CMK (cell line): ENCODE measurements at places on chromosomes 12 and 14.

DNA sequence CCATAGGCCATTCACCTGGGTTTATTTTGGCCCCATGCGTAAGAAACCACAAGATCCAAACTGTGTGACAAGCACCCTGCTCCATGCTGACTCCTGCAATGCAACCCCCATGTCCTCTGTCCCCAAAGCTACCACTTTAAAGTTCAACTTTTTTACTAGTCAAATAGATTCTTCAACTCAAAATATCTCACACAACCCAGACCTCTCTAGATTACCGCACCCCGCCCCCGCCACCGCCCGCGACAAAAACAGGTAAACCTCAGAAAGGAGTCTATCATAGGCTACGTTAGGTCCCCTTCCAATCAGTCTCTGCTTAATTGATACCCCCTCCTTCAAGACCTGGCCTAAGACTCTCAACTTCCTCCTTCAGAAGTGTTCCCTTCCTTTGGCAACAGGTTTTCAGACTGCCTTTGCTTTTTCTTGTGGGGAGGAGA, 2.2 kb downstream of the ZFP36L1 start:
- no peak for DNase-seq

GRCh38 chr12:99005601-99006000, 360.5 kb downstream of the APAF1 start:
- no peak for DNase-seq

- no peak for DNase-seq
These were observed 1.6 kb downstream of the ANKRD33 start for GRCh38 chr12:51889216-51890132.

DNA sequence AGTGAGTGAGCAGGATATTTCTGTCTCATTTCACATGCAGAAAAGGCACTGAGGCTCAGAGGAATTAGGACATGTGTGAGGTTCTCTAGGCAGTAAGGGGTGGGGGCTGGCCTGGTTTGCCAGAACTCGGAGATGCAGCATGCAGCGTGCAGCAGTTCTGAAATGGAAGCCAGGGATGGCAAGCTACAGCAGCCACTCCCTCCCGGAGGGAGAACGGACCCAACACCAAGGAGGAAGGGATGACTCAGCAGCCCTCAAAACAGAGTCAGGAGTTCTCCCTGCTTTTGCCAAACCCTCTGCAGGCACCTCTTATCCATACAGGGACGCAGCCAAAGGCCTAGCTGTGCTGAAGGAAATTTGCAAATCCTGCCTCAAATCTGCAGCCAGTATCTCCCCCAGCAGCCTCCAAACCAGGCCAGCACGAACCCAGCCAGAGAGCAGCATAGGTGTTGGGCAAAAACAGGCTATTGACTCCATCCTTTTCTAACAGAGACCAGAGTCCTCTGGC, 10.3 kb upstream of the SERPINA3 start:
- DNase-seq, result no peak

- DNase-seq, result no peak
These were observed 647 bp upstream of the ESPL1 start for GRCh38 chr12:53267306-53267998.

- DNase-seq, result no peak
These were observed 5.1 kb downstream of the RNF10 start for GRCh38 chr12:120539303-120539702.

DNA sequence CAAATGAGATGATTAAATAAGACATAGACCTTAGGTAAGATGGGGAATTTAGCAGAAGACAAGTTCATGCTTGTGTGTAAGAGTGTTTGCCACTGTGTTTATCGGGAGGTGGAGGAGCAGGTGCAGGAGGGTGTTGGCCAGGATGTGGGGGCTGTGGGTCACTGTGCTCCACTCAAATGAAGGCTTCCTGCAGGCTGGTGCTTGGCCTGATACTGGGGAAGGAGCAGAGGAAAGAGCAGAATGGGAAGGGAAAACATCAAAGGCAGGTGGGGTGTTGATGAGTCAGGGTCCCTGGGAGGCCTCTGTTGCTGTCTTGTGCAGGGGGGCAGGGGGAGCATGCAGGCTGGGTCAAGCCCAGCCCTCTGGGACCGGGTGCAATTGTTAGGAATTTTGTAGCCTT, 126.5 kb downstream of the TSPAN9 start:
- no peak for DNase-seq

DNA sequence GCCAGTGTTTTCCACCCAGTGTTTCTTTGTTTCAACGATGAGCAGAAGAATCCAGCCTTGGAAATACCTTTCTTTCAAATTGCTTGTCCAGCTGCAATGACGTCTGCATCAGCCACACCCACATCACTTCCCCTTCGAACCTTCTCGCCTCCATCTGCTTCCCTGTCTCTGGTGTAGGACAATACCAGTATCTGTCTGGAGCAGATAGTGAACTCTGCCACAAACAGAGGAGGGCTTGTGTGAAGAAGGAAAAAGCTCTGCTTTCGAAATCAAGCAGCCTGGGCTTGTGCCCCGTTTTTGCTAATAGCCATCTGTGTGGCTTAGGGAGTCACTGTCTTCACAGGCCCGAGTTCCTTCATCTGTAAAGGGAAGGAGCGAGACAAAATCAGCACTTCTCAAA, 415.4 kb downstream of the ZFP36L1 start:
- peak; percentile 83 for DNase-seq

DNA sequence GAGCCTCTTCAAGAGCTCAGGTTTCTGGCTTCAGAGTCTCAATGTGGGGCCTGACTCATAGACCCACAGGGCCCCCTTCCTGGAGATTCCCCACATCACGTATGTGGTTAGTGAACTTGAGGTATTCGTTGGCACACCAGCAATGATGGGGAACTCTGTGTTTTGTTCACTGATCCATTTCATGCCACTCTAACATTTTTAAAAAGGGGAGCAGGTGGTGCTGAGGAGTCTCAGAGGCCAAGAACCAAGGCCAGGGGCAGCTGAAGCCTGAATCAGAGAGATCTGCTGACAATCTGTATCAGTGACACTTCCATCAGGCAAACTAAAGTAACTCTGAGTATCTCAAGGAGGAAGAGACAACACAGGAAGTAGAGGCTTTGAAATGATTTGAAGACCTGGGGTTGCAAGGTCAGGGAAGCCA, 323.4 kb downstream of the VRK1 start:
- no peak for DNase-seq

GRCh38 chr14:67744046-67744445, 42.4 kb downstream of the RDH12 start:
- DNase-seq, result no peak

GRCh38 chr14:100621806-100622205, 34.6 kb upstream of the BEGAIN start:
- no peak for DNase-seq

DNA sequence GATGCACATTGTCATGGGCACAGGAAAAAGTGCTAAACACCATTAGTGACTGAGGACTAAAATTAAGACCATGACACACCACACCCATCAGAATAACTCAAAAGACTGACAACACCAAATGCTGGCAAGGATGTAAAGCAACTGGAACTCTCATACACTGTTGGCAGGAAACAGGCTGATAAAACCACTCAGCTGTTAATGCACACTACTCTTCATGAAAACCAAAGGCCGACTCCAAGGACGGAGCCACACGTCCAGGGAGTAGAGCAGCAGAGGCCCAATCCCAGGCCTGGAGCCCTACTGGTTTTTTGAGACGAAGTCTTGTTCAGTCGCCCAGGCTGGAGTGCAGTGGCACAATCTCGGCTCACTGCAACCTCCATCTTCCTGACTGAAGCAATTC, 6.4 kb downstream of the RAD52 start:
- no peak for DNase-seq

DNA sequence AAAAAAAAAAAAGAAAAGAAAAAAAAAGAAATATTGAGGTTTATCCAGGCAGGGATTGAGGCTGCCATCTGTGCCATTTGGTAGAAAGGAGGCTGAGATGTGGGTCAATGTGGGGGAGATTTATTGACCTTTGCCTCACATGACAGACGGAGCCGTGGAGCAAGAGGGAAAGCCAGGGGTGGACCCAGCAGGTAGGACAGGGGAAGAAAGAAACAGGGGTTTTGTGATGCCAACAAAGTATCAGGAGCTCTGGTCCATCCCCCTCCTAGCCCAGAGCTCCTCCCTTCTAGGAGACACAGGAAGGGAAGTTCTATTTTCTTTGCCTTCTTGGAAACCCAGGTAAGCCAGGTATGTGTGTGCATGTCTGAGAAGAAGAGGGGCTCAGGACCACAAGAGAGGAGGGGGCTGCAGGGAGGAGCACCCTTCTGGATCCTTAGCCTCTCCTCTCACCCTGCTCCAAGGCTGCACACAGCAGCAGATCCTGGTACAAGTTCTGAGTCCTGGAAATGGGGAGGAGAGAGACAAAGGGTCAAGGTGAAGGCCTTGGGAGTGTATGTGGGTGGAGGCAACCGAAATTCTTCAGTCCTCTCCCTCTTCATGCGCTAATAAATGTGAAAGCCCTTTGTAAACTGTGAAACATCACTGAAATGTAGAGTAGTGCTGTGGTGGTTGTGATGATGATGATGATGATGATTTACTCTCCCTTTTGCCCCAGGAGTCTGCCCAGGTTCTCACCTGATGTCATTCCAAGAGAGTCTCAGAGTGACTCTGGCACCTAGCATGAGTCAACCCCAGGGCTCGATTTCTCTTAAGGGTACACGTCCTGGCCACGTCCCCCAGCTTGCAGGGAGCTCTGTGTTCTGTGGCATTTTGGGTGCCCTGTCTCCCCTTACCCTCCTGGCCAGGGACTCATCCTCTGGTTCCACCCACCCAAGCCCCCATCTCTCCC, 26.3 kb downstream of the ZFP36L1 start:
- no peak for DNase-seq

DNA sequence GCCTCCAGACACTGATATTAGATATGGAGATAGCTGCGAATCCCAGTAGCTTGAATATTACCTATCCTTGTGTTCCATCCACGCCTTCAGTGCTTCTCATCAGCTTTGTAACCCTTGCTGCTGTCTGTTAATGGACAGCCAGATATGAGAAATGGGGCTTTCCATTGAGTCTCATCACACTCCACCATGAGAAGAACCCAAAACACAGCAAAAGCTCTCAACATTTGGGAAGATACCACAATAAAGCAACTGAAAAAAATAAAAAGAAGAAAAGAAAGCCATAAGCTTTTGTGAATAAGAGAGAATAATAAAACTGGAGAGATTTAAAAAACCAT, 225.4 kb downstream of the GALC start:
- no peak for DNase-seq

DNA sequence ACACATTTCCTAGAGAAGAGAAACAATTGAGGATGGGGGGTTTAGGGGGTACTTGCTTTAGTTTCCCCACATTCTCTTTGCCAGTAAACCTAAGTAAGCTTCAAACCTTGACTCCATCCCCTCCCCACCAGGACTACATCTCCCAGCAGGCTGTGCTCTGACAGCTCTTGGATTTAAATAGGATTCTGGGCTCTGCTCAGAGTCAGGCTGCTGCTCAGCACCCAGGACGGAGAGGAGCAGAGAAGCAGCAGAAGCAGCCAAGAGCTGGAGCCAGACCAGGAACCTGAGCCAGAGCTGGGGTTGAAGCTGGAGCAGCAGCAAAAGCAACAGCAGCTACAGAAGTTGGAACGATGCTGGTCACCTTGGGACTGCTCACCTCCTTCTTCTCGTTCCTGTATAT, 20.6 kb downstream of the RDH12 start:
- no peak for DNase-seq

- DNase-seq, result no peak
These were observed 55.0 kb downstream of the SVOP start for GRCh38 chr12:108965886-108966285.

- DNase-seq, result no peak
These were observed 88.9 kb downstream of the SLC2A13 start for GRCh38 chr12:40016980-40017379.

- no peak for DNase-seq
These were observed 179.2 kb upstream of the DCN start for GRCh38 chr12:91361864-91362263.
